ENCODE measurements at places on chromosomes 11 and 22.

- DNase-seq: no peak
Observed at GRCh38 chr11:1514336-1515061, 27.9 kb upstream of the MOB2 start.

GRCh38 chr11:100593291-100593690 lies 93.8 kb upstream of the ARHGAP42 start:
- DNase-seq: no peak

DNA sequence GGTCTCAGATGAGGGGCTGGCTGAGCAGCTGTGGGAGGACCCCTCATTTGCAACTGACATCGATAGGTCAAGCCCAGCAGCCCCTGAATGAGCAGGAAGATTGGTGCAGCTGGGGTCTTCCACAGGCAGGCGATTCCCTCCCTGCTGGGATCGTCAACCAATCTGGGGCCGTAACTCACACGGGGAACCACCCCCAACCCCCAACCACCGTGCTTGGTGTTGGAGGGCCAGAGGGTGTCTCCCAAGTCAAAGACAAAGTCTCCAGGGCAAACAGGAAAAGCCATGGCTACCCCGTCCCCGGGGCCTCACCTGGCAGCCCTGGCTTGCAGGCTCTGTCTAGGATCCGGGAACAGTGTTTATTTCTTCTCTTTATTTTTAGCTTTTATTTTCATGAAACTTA lies 26.9 kb upstream of the SCUBE1 start:
- no peak for DNase-seq

- no peak for DNase-seq
Observed at GRCh38 chr11:120925944-120926343, 98.0 kb upstream of the TBCEL start.

DNA sequence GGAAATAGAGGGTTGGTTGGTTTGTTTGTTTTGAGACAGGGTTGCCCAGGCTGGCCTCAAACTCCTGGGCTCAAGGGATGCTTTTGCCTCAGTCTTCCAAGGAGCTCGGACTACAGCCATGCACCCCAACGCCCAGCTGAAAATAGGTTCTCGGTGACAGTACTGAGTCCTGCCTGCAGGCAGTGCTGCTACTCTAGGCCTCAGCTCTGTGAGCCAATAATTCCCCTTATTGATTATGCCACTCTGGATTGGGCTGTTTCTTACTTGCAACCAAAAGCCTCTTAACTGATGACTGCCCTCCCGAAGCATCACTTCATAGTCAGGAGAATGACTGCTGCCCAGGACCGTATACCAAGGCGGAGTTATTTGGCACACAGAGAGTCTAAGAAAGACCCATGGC lies 1.2 kb upstream of the C11orf16 start:
- no peak for DNase-seq

DNA sequence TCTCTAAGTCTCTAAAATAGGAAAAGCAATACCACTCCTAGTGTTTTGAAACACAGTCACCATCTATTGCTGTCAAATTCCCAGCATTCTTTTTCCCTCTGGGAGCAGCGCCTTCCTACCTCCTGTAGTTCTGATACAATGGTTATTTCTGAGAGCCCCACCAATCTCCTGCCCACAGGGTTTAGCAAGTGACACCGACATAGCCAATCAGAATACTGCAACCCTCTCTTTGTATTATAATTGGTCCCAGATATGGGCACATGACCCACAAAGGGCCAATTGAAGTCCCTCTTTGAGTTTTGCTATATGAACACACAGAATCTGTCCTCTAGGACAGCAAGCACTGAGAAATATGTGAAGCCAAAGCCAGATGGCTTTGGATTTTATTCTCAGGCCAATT lies 16.9 kb upstream of the ARHGAP42 start:
- no peak for DNase-seq

- DNase-seq: no peak
Observed at GRCh38 chr11:10588904-10589303, 20.4 kb upstream of the LYVE1 start.

- DNase-seq: no peak
Observed at GRCh38 chr11:107785401-107785800, 73.2 kb downstream of the SLC35F2 start.

DNA sequence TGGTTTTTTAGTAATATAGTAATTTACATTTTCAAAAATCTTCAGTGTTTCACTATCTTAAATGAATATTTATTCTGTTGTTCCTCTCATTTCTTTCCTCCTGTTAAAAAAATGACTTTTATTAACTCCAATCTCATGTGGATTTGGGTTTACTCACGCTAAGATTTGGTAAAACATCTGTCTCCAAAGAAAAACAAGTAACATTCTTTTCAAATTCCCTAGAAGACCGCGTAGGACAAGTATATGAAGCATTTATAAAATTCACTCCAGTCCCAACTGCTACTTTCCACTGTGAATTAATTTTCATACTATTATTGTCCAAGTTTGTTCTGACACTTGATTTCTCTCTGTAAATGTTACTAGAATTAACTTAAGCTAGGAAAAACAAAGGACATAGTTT lies 26.2 kb downstream of the SBF2 start:
- DNase-seq: no peak

DNA sequence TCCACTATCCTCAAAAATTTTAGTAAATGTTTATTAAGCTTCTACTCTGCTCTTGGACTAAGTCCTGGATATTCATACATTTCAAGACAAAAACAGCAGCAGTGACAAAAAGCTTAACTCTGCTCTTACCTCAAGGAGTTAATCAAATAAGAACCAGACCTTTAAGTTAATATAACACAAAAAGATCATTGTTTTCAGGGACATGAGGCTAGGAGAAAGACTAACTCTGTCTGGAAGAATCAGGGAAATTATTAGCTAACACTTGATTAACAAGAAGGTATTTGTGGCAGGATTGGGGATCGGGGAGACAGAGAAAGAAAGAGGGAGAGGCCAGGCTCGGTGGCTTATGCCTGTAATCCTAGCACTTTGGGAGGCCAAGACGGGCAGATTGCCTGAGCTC lies 74.4 kb downstream of the PPP2R1B start:
- no peak for DNase-seq

DNA sequence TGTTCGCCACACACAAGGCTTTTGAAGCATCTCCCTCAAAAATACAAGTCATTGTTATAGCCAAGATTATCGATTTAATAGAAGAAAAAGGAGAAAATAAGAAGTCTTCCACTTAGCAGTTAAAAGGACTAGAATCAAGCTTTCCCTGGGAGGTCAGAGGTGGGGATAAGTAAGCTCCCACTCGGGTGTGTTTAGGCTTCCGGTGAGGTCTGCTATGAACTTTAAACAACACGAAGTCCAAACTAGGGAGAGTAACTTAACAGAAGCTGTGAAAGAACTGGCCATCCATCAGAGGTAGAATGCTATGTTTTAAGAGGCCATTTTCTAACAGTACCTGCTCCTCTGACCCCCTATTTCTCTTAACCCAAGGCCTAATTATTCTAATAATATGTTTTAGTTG lies 91.4 kb upstream of the APOA1 start:
- DNase-seq: no peak

- DNase-seq: no peak
Observed at GRCh38 chr11:43010042-43010441, 301.8 kb upstream of the API5 start.

DNA sequence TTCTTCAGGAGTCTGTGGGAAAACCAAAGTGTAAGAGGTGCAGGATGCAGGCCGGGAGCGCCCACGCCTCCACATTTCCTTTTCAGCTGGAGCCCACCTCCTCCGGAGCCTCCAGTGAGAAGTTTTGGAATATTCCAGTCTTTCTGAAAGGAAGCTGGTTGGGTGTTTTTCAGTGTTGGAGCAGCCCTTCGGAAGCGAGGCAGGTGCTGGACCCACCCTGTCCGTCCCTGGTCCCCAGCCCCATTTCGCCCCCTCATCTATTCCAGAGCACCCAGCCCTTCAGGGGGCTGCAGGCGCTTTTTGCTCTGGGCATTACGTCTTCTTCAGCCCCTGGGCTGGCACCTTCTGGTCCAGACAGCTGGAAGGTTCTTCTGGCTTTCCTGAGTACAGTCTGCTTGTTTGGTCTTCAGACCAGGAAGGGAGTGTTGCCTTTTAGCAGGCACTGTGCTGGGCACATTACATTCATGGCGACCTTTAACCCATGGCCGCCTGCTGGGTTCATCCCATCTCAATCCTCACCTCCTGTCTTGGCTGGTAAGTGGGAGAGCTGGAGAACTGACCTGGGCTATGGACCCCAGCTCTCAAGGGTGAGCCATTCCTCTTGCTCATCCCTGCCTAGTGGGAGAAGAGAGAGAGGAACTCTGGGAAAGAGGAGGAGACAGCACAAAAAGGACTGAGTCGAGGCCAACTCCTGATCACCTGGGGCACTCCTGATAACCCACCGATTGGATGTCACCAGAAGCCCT lies 710 bp upstream of the THY1 start:
- no peak for DNase-seq

GRCh38 chr11:116742104-116742503 lies 30.7 kb downstream of the BUD13 start:
- no peak for DNase-seq

- no peak for DNase-seq
Observed at GRCh38 chr11:70669871-70670675, 271.7 kb downstream of the CTTN start.

DNA sequence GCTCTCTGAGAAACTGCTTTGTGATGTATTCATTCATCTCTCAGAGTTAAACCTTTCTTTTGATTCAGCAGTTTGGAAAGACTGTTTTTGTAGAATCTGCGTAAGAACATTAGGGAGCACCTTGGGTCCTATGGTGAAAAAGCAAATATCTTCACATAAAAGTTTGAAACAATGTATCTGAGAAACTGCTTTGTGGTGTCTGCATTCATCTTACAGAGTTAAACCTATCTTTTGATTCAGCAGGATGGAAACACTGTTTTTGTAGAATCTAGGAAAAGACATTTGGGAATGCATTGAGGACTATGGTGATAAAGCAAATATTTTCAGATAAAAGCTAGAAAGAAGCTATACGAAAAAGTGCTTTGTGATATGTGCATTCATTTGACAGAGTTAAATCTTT lies 361.3 kb downstream of the OR4C45 start:
- no peak for DNase-seq

- DNase-seq: no peak
Observed at GRCh38 chr11:134513585-134514120, 101.6 kb upstream of the B3GAT1 start.

DNA sequence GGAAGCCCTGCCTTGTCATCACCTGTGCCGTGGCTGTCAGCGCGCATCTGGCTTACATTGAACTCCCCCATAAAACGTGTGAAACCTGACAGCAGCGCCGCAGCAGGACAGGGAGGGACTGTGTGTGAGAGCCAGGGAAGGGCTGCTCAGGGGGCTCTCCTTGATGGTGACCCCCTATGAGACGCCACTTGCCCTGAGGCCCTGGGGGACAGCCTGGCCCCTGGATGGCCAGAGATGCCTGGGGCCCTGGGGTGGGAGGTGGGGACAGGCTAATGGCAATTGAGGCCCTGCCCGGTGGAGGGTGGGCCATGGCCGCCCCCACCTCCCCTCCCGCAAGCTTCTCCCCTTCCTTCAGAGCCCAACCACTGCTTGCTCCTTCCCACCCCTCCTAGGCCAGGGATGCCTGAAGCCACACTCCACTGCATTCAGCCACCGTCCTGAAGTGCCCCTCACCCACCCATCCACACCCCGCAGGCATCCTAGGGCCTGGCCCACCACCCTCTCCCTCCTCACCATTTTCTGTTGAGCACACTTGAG lies 35.3 kb upstream of the KCNQ1OT1 start:
- DNase-seq: no peak

DNA sequence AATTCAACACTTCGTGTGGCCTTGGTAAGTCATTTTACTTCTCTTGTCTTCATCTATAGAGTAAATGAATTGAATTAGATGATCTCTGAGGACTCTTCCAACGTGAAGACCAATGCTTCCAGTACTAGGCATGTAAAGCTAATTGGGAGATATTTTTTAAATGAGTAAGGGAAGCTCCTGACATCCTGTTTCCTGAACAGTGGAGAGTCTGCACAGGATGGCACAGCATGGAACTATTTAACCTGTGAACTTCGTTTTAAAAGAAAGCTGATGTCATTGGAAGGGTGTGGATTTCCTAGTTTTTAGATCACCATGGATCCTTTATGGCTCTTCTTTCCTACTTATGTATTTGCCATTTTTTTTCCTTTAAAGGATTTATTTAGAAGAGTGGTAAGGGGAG lies 48.4 kb upstream of the HSD17B12 start:
- DNase-seq: no peak

GRCh38 chr22:49435596-49435995 lies 392.1 kb downstream of the BRD1 start:
- DNase-seq: no peak

DNA sequence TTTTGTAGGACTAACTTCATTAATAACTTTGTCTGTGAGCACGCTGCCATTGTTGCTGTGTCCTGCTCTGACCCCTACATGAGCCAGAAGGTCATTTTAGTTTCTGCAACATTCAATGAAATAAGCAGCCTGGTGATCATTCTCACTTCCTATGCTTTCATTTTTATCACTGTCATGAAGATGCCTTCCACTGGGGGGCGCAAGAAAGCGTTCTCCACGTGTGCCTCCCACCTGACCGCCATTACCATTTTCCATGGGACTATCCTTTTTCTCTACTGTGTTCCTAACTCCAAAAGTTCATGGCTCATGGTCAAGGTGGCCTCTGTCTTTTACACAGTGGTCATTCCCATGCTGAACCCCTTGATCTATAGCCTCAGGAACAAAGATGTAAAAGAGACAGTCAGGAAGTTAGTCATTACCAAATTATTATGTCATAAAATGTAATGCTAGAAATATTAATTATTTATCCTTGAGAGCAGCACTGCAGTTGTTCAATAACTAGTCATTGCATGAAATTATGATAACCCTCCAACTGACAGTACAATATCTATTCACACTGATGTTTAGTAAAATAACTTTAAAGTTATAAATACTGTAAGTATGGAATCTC lies 46.4 kb upstream of the OR5D13 start:
- DNase-seq: no peak

DNA sequence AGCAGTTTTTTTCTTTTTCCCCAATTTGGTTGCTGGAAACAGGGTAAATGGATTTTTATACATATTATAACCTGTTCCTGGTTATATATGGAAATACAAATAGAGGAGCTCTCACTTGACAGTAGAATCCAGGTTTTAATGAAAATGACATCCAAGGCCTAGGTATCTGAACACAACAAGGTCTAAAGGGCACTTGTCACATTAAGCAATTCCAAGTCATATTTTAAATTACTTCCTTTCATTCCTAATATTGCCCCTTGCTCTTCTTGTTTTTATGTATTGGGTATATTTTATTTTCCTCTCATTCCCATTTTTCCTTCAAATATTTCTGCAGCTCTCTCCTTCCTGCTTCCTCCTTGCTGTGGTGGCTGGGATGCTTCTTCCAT lies 27.1 kb downstream of the CTNND1 start:
- no peak for DNase-seq

GRCh38 chr22:39476664-39477063 lies 19.9 kb downstream of the MGAT3 start:
- DNase-seq: no peak

- no peak for DNase-seq
Observed at GRCh38 chr11:12924650-12925049, 84.5 kb upstream of the RASSF10 start.

DNA sequence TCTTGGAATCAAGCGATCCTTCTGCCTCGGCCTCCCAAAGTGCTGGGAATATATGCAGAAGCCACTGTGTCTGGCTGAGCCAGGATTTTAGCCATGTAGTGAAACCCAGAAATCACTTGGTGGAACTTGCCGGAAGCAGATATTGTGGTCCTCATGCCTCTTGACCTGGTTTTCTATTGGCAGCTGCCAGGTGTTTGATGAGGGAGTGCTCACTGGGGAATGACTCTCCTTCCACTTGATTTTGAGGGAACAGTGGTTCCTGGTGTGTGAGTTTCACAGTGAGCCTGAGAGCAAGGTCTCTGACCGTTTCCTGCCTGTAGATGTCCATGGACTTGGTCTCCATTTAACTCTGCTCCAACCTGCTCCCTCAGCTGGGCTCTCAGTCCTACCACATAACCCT lies 34.7 kb upstream of the ELF5 start:
- no peak for DNase-seq

Measured in CD4-positive, CD25-positive, alpha-beta regulatory T cell (primary cell).